ENCODE measurements at places on chromosomes 6 and 20.

GRCh38 chr20:32009564-32009963 is 674 bp upstream of the CCM2L start:
- no peak for DNase-seq

DNA sequence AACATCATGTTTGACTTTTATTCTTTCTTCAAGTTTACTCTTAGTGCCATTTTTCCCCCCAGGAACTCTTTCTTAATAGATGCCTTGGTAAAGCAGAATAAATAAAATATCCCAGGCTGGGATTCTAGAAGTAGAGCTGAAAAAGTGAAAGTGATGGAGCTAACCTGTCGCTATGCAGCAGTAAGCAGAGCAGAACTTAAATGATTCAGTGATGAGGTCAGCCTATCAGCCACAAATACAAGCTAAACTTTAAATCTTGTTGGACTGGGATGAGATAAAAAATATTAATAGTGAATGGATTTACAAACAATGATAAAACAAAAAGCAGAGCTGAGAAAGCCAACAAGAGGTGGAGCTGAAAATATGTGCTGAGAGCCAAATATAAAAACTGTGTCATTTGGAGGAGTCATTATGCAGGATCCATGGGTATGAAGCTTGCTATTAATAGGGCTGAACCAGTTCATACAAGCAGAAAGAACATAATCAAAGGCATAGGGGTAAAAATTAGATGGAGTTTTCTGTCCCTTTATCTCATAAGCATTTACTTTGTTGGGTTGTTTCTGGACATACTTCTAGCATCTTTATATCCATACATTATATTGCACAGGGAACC is 877.8 kb downstream of the EPHA7 start:
- DNase-seq = no peak

DNA sequence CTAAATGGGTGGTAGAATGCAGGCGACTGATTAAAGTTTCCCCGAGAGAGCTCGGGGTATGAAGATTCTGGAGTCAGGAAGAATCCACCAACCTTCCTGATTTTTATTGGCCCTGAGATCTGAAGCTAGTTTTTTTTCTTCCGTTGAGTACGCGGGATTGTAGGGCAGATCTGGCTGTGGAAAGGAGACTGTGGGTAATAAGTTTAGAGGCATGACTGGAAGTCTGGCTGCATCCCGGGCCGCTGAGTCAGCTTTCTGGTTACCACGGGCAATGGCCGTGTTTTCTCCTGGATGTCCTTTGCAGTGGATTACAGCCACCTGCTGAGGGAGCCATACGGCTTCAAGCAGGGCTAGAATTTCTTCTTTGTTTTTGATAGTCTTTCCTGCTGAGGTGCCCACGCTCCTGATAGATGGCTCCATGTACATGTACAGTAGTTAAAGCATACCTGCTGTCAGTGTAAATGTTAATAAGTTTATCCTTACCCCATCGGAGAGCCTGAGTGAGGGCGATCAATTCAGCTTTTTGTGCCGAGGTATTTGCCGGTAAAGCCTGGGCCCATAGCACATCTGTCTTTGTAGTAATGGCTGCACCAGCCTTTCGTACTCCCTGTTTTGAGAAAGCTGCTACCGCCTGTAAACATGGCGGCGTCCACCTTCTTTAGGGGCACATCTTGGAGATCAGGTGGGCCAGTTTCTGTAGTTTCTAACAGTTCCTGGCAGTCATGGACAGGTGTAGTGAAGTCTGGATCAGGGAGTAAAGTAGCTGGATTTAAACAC is 154.0 kb downstream of the TRIM27 start:
- no peak for DNase-seq

GRCh38 chr6:118122161-118122725 is 215.2 kb downstream of the SLC35F1 start:
- no peak for DNase-seq

DNA sequence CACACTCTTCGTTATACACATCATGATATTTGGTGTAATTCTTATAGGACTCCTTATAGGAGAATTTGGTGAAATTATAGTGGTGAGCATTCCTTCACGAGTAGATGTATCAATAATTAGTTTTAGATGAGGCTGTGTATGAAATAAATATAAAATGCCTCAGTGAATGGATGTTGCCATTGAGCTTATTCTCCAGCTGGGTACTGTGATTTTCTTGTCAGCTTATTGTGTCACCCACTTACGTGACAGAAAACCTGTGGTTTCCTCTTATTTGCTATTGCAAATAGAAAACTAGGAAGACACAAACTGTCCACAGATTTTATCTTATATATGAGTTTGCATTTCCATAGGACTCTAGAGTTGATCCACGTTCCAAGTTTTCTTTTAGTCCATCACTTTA is 439.9 kb upstream of the RNF217 start:
- no peak for DNase-seq

- no peak for DNase-seq
These were observed 124.0 kb downstream of the CARMIL1 start for GRCh38 chr6:25403150-25403549.

GRCh38 chr6:5174756-5175549 is 85.8 kb downstream of the LYRM4 start:
- DNase-seq = peak; percentile 11

DNA sequence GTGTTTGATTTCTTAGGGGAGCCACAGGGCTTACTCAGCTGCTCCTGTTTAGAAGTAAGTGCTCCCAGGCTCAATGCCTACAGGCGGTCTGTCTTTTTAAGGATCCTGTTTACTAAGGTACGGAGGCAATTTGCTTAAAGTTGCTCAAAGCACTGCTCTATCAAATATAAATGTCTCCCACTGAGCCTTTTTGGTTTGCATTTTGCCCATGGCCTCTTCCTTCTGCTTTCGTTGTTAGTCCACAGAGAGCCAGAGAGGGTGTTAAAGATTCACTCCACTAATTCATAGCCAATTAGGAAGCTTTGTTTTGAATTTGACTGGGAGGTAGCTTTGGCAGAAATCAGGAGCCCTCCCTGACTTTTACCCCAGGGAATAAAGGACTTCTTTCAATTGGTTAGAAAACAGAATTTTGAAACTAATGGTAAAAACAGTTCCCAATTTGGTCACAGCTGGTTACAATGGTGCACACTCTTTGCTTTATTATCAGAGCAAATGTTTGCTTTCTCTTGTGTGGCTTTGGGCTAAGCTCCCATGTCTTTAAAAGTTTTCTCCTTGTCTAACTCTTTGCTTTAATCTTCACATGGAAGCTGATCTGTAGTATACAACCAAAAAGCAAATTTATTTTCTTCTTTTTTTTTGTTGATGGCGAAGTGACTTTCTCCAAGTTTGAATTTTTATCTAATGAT is 126.2 kb downstream of the IMPG1 start:
- DNase-seq = no peak

GRCh38 chr6:135085700-135086413 is 31.2 kb upstream of the HBS1L start:
- DNase-seq = no peak

- DNase-seq = no peak
These were observed 197.1 kb downstream of the CDH4 start for GRCh38 chr20:61449057-61449609.

GRCh38 chr20:1381753-1382591 is 10.9 kb downstream of the FKBP1A start:
- DNase-seq = no peak

DNA sequence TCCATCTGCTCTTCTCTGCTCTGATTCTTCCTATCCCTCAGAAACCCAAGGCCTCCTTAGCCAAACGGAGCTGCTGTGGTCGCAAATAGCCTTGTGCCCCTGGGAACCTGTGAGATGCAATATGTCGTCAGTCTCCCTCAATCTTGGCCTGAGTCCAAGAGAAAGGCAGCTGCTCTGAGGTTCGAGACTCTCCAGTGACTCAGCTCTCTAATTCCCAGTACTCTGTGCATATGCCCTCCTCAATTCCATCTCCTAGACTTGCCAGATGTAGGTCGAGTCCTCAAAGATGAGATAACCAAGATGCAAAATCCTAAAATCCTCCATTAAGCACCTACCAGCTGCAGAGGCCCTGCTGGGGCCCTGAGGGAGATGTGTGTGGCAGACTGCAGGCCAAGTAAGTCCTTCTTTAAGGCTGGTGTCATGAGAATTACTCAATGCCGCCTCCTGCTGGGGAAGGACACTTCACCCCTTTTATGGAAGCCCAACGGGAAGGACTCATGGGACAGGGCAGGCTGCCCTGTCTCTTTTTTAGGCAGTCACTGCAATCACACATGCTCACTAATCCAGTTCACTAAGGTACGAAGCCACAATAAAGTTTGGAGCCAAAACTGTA is 28.5 kb downstream of the C6orf15 start:
- DNase-seq = peak; percentile 69

- no peak for DNase-seq
These were observed 61.5 kb upstream of the UNC93A start for GRCh38 chr6:167229586-167229985.

Measured in activated CD4-positive, alpha-beta T cell treated with anti-CD3 and anti-CD28 coated beads, Interleukin-2, amount 50 U/mL, for 48 hours (primary cell).